MM.1S (cell line): ENCODE measurements at places on chromosomes 2 and 18.

- DNase-seq: no peak
These were observed 100.5 kb upstream of the SPRED2 start for GRCh38 chr2:65532937-65533336.

- DNase-seq: no peak
These were observed 255.5 kb downstream of the RNF152 start for GRCh38 chr18:61637319-61637718.

- no peak for DNase-seq
These were observed 449.6 kb downstream of the TNS1 start for GRCh38 chr2:217553202-217553601.

- no peak for DNase-seq
These were observed 1.9 kb downstream of the MCFD2 start for GRCh38 chr2:46913471-46914381.

DNA sequence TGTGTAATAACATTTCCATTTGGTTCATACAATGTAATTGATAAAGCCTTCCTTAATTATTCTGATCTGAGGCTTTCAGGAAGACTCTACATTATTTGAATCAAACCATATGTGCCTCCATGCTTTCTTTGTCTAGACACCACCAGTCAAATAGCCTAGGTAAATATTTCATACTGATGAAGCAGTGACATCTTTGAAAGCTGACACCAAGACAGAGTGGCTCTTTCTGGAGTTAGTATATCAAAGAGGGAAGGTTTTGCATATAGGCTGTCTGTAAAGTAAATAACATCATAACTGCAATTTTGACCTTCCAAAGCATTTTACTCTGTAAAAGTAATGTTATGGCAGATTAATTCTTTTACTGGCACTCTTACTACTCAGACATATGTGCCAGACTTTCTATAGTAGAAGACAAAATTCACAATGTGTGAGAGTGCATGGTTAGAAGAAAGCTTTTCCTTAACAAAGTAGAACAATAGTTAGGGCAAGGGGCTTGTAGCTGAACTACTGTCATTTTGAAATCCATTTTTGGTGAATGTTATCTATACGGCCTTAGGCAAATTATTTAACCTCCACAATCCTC is 177.3 kb downstream of the ERBB4 start:
- no peak for DNase-seq
